ENCODE measurements at places on chromosomes 5 and 9.
A peak's percentile ranks its signal among the peaks of the same experiment; 100 is the strongest.

GRCh38 chr9:76594764-76595424 lies 135.9 kb downstream of the GCNT1 start:
- no peak for DNase-seq

DNA sequence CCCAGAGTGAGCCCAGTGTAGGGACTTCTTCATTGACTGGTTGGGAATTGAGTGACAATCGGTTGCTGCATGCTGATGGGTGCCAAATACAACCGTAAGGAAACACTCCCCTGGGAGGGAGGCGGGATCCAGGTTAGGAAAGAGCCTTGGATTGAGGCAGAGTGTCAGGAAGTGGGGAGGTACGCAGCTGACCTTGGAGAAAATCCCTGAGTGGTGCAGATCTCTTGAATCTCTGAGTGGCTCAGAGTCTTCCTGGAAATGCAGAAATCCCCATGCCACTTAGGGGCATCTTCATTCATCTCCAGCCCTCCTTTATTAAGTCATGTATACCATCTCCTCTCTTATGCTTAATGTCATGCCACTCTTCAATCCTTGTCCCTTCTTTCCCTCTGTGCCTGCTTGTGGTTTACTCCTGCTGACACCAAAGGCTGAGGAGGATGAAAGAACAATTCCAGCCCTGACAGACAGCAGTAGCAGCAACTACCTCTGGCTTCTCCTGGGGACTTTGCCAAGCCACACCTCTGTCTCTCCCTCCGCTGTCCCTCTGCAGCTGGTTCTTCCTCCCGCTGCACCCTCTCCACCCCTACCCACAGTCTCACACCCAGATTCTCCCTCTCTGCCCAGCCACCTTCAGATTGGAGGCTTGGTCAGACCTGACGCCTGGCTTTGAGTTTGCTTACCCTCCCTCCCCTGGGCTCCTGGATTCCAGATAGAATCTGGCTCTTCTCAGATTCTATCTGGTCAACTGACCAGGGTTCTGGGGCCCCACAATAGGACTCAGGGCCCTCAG lies 14.1 kb upstream of the LCP2 start:
- no peak for DNase-seq

- no peak for DNase-seq
Measured at GRCh38 chr9:13140843-13141592, 138.5 kb downstream of the MPDZ start.

DNA sequence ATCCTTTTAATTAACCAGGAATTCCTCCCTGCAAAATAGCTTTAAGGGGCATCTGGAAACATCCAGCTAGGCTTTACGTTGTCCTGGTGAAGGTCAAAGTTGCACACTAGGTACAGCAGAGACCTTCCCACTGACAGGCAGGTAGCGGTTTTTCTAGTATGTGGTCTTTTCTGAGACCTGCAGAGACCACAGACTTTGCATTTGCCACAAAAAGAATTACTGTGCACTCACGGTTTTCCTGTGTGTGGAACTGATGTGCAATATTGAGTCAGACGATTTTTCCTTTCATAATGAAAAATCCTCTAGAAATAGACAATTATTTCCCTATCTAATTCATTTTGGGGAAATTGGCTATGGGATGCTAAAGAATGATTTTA lies 417.0 kb upstream of the ADAMTSL1 start:
- no peak for DNase-seq

DNA sequence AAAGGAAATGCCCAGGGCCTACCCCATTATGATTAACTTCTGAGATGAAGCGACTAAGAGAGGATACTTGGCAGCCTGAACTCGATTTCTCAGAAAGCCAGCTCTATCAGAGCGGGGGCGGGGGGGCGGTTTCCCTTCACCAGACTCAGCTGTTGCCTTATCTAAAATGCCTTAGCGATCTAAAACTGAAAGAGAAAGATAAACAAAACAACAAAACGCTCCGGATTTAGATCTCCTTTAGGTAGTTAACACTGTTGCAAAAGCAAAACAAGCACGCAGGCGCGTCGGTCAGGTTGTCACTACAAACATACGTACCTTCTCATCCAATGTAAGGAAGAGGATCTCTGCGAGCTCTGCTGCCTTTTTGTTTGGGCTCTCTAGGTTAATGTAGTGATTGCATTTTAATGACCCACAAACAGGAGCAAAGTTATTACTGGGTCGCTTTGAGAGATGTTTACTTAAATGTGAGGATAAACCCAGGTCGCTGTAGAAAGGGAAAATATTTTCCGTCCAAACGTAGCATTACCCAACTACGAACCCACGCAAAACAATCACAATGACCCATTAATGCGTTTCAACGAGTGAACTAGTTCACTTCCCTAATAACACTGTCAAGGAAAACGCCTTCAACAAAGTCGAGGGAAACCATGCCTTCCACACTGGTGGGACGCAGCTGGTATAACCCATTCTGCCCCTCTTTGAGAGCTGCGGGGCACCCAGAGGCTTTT lies 982 bp downstream of the EPB41L4A start:
- peak; percentile 50 for DNase-seq

GRCh38 chr5:42640835-42641234 lies 115.8 kb upstream of the CCDC152 start:
- no peak for DNase-seq

DNA sequence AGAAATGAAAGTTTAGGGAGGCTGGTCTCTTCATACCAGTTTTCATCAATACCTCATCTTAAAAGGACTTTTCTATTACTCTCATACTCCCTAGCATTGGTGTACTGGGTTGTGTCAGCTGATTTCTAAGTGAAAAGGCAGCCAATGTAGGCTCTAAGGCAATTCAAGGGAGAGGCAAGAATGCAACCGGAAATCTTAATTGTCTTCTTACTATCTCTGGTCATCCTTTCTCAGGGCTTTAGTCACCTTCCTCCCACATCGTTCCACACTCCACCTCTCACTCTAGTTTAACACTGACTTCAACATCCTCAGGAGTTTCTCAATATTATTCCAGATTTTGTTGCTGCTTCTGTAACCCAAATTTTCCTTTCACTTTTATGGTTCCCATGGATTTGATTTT lies 281.8 kb upstream of the RFX3 start:
- DNase-seq: no peak

DNA sequence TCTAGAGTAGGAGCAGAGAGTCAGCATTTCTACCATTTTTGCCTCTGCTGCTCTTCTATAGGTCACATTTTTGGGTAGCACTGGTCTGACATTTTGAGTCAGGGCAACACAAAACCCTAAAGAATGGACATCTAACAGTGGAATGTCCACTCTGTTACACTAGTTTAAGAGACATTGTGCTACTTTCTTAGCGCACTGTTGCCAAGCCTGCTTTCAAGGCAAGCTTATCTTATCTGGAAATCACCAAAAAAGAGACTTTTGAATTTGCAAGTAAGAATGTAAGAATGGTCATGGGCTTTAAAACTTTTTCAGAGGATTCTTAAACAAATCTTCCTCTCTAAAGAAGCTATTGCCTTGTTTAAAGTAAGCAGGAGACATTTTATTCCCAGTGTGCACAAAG lies 73.0 kb upstream of the STARD4 start:
- no peak for DNase-seq

- DNase-seq: no peak
Measured at GRCh38 chr5:73392775-73393174, 55.8 kb downstream of the FOXD1 start.

DNA sequence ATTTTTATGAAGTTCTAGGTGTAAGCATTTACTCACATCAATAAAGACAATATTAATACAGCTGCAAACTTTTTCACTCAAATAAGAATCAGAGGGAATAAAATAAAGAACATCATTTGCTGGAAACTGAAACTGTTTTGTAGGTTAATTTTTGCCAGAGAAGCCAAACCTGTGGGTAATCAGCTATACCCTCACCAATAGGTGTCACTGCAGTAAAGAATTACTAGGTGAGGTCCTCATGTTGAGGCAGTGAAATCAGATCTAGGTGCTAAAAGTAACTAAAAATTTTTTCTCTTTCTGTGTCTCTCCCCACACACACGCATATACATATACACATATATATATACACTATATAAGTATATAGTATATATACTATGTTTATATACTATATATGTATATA lies 1016.3 kb upstream of the SEMA6A start:
- DNase-seq: no peak

DNA sequence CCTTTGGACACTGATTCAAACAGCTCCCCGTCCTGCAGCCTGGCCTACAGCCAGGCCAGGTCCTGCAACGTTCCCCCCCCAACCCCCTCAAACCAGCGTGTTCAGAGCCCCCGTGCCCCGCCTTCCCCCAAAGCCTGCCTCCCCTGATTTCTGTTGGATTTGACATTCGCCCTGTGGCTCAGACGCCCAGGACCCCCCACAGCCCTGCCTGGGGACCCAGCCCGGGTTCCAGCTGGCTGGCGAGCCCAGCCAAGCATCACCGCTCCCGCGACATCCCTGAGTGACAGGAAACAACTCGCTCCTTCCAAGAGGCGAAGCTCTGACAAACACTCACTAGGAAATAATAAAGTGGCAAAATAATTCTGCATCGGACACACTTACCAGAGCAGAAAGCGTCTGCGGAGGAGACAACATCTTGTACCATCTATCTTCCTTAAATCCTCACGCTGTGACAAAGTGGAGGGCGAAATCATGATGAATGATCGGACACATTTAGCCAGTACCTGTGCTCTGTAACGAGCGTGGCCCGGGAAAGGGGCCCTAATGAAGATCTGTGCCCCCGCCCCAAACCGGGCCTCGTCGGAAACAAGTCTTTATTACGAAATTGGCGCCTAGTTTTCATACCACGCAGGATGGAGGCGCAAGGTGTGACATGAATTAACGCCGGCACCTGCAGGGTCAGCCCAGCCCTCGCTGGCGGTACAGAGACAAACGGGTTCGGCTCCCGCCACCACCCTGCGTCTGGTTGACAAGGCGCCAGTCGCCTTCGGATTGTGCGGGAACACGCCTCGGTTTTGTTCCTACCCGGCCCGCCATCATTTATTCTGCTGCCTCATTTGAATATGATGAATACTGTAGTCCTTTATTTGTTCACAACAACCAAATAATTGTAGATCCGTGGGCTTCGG lies 91.0 kb upstream of the MVB12B start:
- no peak for DNase-seq

GRCh38 chr9:89732939-89733324 lies 128.1 kb downstream of the GADD45G start:
- DNase-seq: no peak

- DNase-seq: no peak
Measured at GRCh38 chr5:5316334-5316733, 106.1 kb upstream of the ICE1 start.

DNA sequence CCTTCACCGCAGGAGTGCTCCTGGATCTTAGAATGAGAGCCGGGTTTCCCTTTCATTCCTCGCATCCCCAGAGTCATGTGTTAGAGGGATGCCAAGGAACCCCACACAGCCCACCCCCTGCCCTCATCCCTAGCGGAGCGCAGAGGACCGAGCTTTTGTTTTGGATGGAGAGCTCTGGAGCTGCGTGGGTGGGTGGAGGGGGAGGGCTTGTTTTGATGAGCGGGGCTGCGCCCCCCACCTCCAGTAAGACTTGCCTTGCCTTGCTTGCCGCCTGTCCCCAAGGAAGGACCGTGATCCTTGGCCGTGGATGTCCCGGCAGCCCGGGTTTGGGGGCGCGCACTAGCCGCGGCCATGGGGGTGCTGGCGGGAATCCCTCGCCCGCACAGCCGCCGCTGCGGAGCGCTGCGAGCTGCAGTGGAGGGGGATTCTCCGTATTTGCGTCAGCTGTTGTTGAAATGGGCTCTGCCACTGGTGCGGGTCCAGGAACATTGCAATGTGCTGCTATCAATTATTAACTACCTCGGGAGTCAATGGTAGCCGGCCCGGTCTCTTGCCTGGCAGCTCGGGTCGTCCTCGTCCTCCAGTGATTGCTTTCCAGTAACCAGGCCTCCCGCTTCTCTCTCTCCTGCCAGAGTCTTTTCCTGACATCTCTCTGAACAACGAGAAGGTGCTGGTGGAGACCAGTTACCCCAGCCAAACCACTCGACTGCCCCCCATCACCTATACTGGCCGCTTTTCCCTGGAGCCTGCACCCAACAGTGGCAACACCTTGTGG lies 1.0 kb downstream of the EGR1 start:
- DNase-seq: no peak

GRCh38 chr9:38164659-38165221 lies 95.7 kb upstream of the SHB start:
- DNase-seq: no peak

GRCh38 chr9:82410306-82410705 lies 421.7 kb downstream of the SPATA31D1 start:
- no peak for DNase-seq

GRCh38 chr9:18245911-18246310 lies 228.0 kb upstream of the ADAMTSL1 start:
- no peak for DNase-seq

- no peak for DNase-seq
Measured at GRCh38 chr5:141692919-141693725, 11.1 kb upstream of the ARAP3 start.

DNA sequence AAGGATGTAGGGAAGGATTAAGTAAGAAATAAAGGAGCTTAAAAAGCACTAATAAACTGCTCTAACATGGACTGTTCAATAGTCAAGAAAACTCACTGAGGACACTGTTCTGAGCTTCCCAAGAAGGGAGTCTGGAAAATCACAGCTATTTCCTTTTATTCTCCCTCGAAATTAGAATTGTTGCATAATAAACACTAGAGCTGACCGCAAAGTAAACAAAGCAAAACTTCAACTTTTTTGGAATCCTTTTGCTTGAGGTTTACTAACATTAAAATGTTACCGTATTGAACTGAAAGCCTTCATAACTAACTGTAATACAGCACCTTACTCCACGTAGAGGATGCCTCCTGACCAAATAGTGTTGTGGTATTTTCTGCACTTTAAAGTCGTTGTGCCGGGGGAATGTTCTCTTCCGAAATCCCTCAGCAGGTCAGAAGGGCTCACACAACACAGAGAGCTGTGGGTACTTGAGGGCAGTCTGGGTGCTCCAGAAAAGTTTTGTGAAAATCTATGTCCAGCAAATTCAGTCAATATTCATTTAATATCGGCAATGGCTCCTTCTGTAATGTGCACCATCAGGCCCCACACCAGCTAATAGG lies 59.2 kb downstream of the TTLL11 start:
- DNase-seq: no peak

- DNase-seq: no peak
Measured at GRCh38 chr9:16712787-16713186, 157.7 kb downstream of the BNC2 start.

GRCh38 chr5:74042559-74042958 lies 416.6 kb downstream of the ARHGEF28 start:
- DNase-seq: no peak

DNA sequence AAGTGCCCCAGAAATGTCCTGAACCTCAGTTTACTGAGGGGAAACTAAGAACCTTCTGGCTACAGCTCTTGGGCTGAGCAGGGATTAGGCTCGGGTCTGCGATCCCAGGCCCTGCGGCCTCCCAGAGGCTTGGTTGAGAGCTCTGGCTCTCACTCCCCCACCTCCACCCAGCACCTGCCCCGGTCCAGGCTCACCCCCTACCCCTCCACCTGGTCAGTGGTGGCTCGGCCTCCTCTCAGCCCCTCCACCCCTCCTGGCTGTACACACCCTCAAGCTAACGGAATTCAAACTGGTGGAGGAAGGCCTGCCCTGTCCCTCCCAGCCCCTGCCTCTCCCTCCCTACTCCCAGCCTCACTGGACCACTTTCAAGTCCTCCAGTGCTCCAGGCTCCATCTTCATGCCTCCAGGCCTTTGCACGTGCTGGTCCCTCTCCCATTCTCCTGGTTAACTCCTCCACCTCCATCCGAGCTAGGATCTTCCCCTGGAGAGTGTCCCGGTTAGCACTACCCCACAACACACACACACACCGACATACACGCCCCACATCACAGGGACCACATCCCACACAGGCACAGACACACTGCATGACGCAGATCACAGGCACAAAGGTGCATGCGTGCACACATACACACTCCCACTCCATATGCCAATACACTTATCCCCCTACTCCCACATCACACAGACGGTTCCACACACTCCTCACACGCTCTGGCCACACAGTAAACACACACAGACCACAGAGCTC lies 130.9 kb downstream of the C9orf50 start:
- DNase-seq: no peak
